ENCODE measurements at places on chromosomes 3 and 15.

- DNase-seq: no peak
Measured at GRCh38 chr3:124322966-124323365, 331.0 kb upstream of the ROPN1 start.

GRCh38 chr3:143952569-143953072, 19.0 kb upstream of the DIPK2A start:
- DNase-seq: no peak

DNA sequence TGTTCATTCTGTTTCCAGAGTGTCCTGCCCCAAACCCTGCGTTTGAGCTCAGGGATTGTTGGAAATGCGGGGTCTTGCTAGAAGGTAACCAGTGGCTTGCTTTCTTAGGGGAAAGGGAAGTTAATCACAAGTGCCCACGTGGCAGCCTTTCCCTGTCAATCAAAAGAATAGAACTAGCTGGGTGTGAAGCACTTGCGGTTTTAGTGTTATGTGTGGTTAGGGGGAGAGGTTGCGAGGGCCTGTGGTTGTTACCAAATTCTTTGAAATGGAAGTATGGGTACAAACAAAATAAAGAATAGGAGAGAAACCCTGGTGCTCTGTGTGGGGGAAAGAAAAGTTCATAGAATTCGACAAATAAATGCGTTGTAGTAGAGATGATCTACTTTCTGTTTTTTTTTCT, 67.6 kb downstream of the FNDC3B start:
- DNase-seq: peak; percentile 22

DNA sequence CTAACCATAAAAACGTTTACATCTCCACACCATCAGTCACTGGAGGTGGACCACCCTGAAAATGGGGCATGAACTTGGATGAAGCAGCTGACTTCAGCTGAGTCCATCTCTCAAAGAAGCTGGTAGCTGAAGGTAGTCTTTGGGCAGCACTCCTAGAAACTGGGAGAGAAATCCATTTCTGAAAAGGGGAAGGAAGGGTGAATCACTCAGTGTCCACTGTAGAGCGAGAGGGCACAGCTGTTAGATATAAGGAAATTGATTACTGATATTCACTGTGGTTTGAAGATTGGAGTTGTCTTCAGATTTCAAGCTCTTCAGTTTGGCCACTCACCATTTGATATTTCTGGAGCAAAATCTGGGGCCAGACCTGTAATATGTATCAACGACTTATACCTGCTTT, 499.0 kb upstream of the UBE2E2 start:
- no peak for DNase-seq

DNA sequence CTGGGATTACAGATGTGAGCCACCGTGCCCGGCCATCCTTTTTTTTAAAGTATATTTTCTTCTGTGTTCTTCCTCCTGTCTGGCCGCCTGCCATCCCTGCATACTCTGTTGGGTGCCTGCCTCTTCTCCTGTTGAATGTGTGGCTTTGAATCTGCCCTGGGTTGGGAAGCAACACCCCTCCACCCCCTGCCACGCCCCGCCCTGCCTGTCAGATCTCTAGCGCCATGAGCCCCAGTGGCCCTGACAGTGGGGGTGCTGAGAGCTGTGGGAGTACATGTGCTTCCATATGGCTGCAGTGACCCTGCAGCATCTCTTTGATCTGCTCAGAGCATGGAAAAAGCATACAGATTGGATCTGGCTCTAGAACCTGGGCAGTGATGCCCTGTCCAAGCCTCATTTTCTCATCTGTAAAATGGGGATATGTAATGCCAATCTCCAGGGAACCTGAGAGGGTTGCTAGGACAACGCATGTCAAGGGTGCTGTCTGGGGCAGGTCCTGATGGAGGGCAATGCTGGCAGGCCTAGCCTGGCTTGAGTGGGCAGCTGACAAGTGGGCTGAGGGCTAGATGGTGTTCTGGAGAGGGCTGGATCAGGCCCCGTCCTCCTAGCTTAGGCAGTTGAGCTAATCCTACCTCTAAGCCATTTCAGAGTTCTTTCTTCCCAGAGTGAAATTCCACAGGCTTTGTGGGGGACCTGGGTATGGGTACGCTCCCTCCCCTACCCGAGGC, 23.9 kb downstream of the CCDC13 start:
- DNase-seq: no peak

DNA sequence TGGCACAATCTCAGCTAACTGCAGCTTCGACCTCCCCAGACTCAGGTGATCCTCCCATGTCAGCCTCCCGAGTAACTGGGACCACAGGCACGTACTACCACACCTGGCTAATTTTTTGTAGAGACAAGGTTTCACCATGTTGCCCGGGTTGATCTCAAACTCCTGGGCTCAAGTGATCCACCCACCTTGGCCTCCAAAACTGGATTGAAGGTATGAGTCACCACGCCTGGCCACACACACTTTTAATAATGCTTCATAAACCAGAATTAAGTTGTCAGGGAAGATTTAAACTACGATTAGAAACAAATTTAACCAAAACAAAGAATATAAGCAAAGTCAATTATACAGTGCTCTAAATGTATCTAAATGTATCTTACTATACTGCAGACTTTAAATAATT, 87.5 kb downstream of the LRRFIP2 start:
- DNase-seq: no peak

All from stimulated activated CD4-positive, alpha-beta T cell treated with anti-CD3 and anti-CD28 coated beads, Interleukin-1b, Interleukin-23, amount 100 ng/mL, for 1 hour (primary cell).